PC-3 (cell line): ENCODE measurements at places on chromosomes 3 and 15.

- H3K27me3 ChIP-seq = no peaks in the 10 kb centered on the region
- H3K4me3 ChIP-seq = no peak overlapping the region
- H3K4me1 ChIP-seq = no peaks in the 10 kb centered on the region
Observed at GRCh38 chr3:150170852-150171520, 200.3 kb upstream of the PFN2 start.

- no peak for DNase-seq
- no peaks in the 10 kb centered on the region for H3K36me3 ChIP-seq
- H3K4me3 ChIP-seq = no peak overlapping the region
- no peak overlapping the region for H3K27ac ChIP-seq
- H3K4me1 ChIP-seq = peaks cover 7% of the 10 kb centered on the region; the same call in 1 of the 2 replicates
Observed at GRCh38 chr3:17979911-17980310, 237.5 kb upstream of the TBC1D5 start.

- H3K4me1 ChIP-seq = peaks cover 30% of the 10 kb centered on the region
- peaks cover under 1% of the 10 kb centered on the region; the same call in 1 of the 2 replicates for H3K27me3 ChIP-seq
- no peak for DNase-seq
Observed at GRCh38 chr15:91866371-91866905, 12.9 kb downstream of the SLCO3A1 start.

DNA sequence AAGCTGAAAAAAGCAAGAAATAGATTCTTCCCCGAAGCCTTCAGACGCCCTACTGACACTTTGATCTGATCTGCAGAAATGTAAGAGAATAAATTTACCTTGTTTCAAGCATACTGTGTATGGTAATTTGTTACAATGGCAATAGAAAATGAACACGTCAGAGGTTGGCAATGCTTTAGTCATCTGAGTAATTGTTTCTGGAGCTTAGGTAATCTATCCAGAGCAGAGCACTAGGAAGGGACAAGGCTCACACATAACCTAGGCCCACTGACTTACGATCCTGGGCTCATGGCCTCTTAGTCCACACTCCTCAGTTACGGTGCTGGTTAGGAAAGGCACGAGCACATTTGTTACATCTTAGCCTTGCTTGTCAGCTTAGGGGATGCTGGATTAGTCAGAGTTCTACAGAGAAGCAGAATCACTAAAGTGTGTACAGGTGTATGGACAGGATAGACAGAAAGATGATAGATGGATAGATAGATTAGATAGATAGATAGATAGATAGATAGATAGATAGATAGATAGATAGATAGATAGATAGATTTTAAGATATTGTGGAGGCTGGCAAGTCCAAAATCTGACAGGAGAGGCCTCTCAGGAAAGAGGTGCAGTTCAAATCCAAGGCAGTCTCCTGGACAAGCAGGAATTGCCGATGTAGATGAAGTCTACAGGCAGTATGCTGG lies 46.8 kb upstream of the TBC1D23 start:
- H3K4me1 ChIP-seq = no peaks in the 10 kb centered on the region
- H3K36me3 ChIP-seq = no peaks in the 10 kb centered on the region
- no peak overlapping the region for H3K27ac ChIP-seq
- no peak overlapping the region for H3K4me3 ChIP-seq
- DNase-seq = peak; percentile 34

DNA sequence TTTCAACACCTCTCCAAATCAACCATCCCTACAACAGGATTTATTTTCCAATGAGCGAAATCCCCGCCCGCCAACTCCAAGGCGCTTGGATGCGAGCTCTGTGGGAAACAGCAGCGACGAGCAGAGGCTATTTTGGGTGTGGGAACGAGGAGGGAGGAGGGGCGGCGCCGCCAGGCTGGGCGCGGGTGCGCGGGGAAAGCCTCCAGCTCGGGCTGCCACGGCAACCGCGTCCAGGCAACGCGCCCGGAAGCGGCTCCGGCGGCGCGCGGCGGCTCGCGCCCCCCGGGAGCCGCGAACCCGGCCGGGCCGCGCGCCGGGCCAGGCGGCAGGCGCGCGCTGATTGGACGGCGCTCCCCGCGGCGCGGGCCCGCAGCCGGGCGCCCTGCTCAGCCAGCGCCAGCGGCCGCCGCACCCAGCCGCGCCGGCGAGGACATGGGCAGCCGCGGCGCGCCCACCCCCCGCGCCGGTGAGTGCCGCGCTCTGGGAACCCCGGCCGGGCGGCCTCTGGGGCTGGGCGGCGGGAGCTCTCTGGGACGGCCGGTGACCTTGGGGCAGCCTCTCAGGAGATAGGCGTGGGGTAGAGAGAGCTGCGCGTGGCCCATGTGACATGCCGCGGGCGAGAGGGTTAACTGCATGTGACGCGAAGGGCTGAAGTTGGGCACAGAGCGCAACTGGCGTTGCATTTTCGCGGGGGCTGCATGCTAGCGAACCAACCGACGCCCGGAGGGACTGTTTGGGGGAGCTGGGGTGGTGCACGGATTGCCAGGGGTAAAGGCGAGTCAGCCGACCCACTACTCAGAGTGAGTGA lies at the start of gene FAM81A:
Gene FAM81A, plus strand, starts transcription at position 370 of the 808 bp plus-strand sequence. CDS start 20,441 bp downstream, outside the sequence.
- H3K4me3 ChIP-seq = peak within 1 kb of the TSS; percentile 81
- no peaks in the 10 kb centered on the region for H3K27me3 ChIP-seq
- H3K27ac ChIP-seq = no peak within 1 kb of the TSS
- DNase-seq = peak; percentile 68
- peaks cover 11% of the 10 kb centered on the region; the same call in 1 of the 2 replicates for H3K4me1 ChIP-seq

- DNase-seq = no peak
- no peaks in the 10 kb centered on the region for H3K27me3 ChIP-seq
- peaks cover 19% of the 10 kb centered on the region for H3K4me1 ChIP-seq
- no peaks in the 10 kb centered on the region for H3K36me3 ChIP-seq
- no peak overlapping the region for H3K4me3 ChIP-seq
Observed at GRCh38 chr3:129462361-129462968, 22.4 kb downstream of the IFT122 start.

DNA sequence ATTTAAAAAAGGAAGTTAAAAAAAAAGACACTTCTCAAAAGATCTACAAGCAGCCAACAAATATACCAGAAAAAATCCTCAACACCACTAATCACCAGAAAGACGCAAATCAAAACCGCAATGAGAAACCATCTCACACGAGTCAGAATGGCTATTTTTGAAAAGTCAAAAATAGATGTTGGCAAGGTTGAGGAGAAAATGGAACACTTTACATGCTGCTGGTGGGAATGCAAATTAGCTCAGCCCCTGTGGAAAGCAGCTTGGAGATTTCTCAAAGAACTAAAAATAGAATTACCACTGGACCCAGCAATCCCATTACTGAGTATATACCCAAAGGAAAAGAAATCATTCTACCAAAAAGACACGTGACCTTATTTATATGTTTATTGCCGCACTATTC lies 574.7 kb upstream of the ADAMTS9 start:
- H3K27me3 ChIP-seq = no peaks in the 10 kb centered on the region
- no peaks in the 10 kb centered on the region for H3K36me3 ChIP-seq
- DNase-seq = no peak
- no peak overlapping the region for H3K27ac ChIP-seq

- H3K4me1 ChIP-seq = no peaks in the 10 kb centered on the region
- no peaks in the 10 kb centered on the region for H3K36me3 ChIP-seq
- no peak overlapping the region for H3K4me3 ChIP-seq
- no peak overlapping the region for H3K27ac ChIP-seq
- H3K27me3 ChIP-seq = 0 out of 2 replicates have a peak, but pooled peaks cover 10% of the 10 kb centered on the region
Observed at GRCh38 chr3:114120211-114120610, 58.6 kb downstream of the DRD3 start.

- H3K4me1 ChIP-seq = no peaks in the 10 kb centered on the region
- H3K27ac ChIP-seq = no peak overlapping the region
- peak overlapping the region; percentile 61 for H3K4me3 ChIP-seq
- DNase-seq = no peak
- H3K36me3 ChIP-seq = no peaks in the 10 kb centered on the region
Observed at GRCh38 chr3:56467801-56468183, 475 bp downstream of the ERC2 start.

DNA sequence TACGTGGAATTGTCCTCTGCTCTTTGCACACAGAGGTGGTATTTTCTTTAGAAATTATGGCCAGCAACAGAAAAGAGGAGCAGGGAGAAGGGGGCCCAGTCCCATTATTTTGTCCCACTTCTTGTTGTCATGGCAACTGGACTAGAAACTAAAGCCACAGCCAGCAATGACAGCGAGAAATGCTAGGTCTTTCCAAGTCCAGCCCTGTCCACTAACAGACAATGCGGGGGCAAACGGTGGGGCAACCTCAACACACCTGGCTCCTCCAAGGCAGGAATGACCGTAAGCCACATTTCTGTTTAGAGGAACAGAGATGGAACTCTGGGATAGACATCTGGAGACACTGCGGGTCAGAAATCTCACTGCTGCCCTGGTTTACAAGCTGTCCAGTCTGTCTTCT lies 107.3 kb downstream of the RFTN1 start:
- H3K36me3 ChIP-seq = no peaks in the 10 kb centered on the region
- H3K27ac ChIP-seq = no peak overlapping the region
- no peaks in the 10 kb centered on the region for H3K27me3 ChIP-seq
- no peak overlapping the region for H3K4me3 ChIP-seq

DNA sequence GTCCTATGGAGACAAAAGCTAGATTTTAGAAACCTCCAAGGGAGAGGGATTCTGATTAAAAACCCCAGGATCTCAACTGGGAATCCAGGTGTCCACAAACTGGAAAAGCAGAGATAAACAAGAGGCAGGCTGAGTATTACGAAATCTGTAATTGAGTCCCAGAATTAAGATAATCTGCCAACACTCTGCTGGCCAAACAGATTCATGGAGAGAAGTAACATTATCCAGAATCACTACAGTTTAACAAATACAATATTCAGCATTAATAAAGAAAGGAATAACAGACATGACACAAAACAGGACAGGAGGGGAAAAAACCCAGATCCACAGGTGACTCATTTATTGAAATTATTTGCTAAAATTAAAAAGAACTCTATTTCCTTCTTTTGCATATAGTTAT lies 227.2 kb upstream of the NANOGP8 start:
- no peak overlapping the region for H3K27ac ChIP-seq
- no peaks in the 10 kb centered on the region for H3K27me3 ChIP-seq
- DNase-seq = no peak
- no peak overlapping the region for H3K4me3 ChIP-seq
- no peaks in the 10 kb centered on the region for H3K36me3 ChIP-seq

DNA sequence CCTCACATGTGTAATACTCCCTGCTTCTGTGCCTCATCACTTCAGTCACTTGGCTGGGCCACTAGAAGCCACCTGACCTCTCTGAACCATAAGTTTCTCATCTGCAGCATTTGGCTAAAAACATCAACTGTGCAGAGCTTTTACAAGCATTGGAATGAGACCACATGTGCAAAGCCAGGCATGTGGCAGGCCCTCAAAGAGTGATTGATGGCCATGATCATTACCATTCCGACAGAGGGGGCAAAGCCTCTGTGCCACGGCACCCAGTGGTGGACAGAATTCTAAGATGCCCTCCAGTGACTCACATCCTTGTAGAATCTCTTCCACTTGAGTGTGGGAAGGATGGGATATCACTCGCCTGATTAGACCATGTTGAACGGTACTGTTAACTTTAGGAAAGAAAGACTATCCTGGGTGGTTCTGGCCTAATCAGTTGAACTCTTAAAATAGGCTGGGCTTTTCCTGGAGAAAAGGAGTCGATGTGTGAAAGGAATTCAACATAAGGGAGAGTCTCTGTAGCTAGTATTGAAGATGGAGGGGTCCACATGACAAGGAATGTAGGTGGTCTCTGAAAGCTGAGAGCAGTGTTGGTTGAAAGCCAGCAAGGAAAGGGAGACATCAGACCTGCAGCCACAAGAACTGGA lies 13.5 kb downstream of the CDCP1 start:
- H3K4me3 ChIP-seq = no peak overlapping the region
- peaks cover 68% of the 10 kb centered on the region for H3K4me1 ChIP-seq
- peaks cover 56% of the 10 kb centered on the region for H3K36me3 ChIP-seq
- peak overlapping the region; percentile 93 for H3K27ac ChIP-seq

DNA sequence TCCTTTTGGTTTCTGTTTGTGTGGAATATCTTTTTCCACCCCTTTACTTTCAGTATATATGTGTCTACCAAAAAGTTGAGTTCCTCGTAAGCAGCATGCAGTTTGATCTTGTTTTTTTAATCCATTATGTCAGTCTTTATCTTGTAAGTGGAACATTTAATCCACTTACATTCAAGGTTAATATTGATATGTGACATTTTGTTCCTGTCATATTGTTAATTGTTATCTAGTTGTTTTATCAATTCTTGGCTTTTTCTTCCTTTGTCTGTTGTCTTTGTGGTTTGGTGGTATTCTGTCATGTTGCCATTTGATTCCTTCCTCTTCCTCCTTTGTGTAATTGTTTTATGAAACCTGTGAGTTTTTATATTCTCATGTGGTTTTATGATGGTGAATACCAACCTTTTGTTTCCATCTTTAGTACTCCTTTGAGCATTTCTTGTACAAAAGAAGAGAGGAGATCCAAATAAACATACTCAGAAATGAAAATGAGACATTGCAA lies 43.4 kb upstream of the XCR1 start:
- no peak overlapping the region for H3K27ac ChIP-seq
- H3K4me1 ChIP-seq = peaks cover 2% of the 10 kb centered on the region

- peaks cover 4% of the 10 kb centered on the region; the same call in 1 of the 2 replicates for H3K27me3 ChIP-seq
- H3K4me1 ChIP-seq = peaks cover 1% of the 10 kb centered on the region; the same call in 1 of the 2 replicates
- H3K4me3 ChIP-seq = no peak overlapping the region
Observed at GRCh38 chr15:88828791-88829190, 25.6 kb downstream of the ACAN start.

- H3K4me1 ChIP-seq = no peaks in the 10 kb centered on the region
- H3K27ac ChIP-seq = no peak overlapping the region
- H3K36me3 ChIP-seq = peaks cover 68% of the 10 kb centered on the region
Observed at GRCh38 chr3:169780742-169781141, 7.5 kb downstream of the MYNN start.

GRCh38 chr15:45186771-45187577 lies 792 bp downstream of the SHF start:
- no peak overlapping the region for H3K27ac ChIP-seq
- DNase-seq = no peak
- H3K4me1 ChIP-seq = peaks cover 14% of the 10 kb centered on the region
- no peaks in the 10 kb centered on the region for H3K27me3 ChIP-seq
- no peaks in the 10 kb centered on the region for H3K36me3 ChIP-seq

DNA sequence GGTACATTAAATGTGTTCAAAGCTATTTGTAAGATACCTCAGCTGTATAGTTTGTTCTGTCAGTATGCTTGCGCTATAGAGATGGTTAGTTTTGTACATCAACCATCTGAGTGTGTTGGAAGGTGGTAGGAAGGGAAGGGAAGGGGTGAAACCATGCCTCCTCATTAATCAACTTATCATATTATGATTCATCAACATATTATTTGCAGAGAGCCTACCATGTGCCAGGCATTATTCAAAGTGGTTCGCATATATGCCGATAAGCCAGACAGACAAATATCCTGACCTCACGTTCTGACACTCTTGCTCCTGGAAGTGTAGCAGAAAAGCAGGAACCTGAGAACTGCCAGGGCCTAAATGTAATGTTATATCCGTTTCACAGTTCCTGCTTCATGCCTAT lies 248.1 kb upstream of the NR2E3 start:
- peak overlapping the region; percentile 16; the same call in 1 of the 2 replicates for H3K4me3 ChIP-seq
- DNase-seq = no peak
- H3K27me3 ChIP-seq = no peaks in the 10 kb centered on the region
- H3K36me3 ChIP-seq = peaks cover 3% of the 10 kb centered on the region; the same call in 1 of the 2 replicates
- H3K4me1 ChIP-seq = peaks cover 40% of the 10 kb centered on the region

GRCh38 chr3:49649576-49649975 lies 24.6 kb upstream of the APEH start:
- H3K27ac ChIP-seq = no peak overlapping the region
- no peak for DNase-seq
- H3K27me3 ChIP-seq = no peaks in the 10 kb centered on the region
- H3K4me1 ChIP-seq = peaks cover 5% of the 10 kb centered on the region; the same call in 1 of the 2 replicates
- no peak overlapping the region for H3K4me3 ChIP-seq
- no peaks in the 10 kb centered on the region for H3K36me3 ChIP-seq

GRCh38 chr3:99902091-99902490 lies 84.4 kb downstream of the CMSS1 start:
- peak overlapping the region; percentile 37 for H3K4me3 ChIP-seq
- H3K4me1 ChIP-seq = peaks cover 40% of the 10 kb centered on the region
- H3K36me3 ChIP-seq = no peaks in the 10 kb centered on the region
- DNase-seq = peak; percentile 70
- no peaks in the 10 kb centered on the region for H3K27me3 ChIP-seq
- H3K27ac ChIP-seq = peak overlapping the region; percentile 82
